Left ventricle myocardium superior (tissue), 1 donor: ENCODE measurements at places on chromosomes 5 and 9. TPM values are rescaled to one million over a fixed set of nuclear protein-coding genes. Genes with fewer than 3 reads are reported as not detected.

GRCh38 chr9:128892221-128892921 lies 10.4 kb downstream of the LRRC8A start:
- DNase-seq, result peak; percentile 90

DNA sequence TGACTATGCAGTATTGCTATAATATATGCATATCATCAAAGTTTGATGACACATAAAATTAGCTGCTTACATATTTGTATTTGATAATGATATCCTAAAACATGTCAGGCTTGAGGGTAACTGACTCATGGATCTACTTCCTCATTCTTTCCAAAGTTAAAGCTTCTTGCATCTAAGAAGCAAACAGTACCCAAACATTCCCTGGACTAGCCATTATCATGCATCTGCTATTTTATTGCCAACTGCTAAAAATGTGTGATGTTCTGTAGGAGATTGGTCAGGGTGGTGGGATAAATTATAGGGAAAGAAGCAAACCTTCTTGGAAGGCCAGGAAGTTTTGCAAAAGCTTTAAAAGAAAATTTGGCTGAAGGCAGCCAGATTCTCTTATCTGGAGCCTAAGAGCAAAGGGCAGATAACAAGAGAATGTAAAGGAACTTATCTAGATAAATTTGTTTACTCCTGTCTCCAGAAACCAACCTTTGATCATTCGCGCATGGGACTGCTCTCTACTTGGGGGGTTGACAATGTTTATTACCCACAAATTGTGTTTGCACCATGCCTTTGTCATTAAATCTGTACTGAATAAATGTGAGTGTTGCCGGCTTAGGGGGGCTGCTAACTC lies 604.1 kb upstream of the TLE4 start:
- no peak for DNase-seq

Gene GFPT2
- 15.3 TPM for total RNA-seq

Gene PTGR1
- 46.8 TPM for total RNA-seq

DNA sequence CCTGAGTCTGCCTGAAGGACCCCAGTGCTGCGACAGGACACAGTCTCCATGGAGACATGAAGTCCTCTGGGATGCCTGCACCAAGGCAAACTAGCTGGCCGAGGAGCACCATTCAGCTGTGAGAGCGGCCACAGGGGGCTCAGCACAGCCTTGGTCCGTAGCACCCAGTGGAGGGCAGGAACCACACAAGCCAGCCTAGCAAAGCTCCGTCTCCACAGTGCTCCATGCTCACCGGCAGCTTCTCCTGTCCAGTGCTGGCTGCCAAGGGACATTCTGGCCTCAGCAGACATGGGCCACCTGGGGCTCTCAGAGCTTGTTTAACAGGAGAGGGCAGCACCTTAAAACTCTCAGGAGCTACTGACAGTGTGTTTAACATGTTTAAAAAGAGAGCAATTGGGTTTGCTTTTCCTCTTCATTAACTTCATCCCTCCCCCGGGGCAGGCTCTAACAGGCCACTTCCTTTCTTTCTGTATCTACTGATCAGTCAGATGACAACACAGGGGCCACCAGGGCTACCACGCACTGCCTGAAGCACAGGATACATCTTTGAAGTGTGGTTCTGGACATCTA lies 57.0 kb downstream of the SECISBP2 start:
- DNase-seq, result peak; percentile 29

GRCh38 chr5:141412854-141413539 lies at the start of gene PCDHGA10:
PCDHGA10 (plus strand) TSS chr5:141412987; CDS start chr5:141413176, 189 bp downstream.
- DNase-seq, result peak; percentile 44

Gene TXNDC8
- not detected for total RNA-seq

DNA sequence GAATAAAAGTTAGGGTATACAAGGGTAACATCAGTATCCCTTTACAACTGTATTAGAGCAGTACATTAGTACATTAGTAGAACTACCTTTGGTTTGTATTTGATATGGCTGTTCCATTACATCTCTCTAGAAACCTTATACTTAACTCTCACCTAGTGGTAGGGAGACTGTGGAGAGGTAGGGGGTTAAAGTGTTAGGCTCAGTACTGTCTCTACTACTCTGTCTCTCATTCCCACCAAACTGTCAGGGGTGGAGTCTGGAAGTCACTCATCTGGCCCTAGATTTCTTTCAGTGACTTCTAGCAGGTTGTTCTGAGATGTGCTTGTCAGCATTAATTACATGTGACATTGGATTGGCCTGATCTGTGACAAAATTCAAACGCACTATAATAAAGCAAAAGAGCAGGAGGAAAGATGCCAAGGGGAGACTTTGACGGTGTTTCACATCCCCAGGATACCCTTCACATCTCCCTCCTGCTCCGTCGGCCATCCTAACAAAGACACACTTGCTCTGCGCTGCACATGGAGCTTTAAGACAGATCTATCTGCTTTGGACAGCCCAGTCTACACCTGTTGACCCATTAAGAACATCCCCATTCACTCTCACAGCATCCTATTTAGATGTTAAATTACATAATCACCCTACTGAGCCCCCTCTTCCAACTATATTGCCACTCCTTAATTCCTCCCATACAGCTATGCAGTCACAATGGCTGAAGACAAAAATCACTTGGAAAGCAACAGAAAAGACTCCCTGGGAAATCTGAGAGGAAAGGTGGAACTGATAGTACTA lies 1043.0 kb upstream of the DMAC1 start:
- no peak for DNase-seq

GRCh38 chr9:79617395-79617794 lies 45.6 kb downstream of the TLE4 start:
- DNase-seq, result no peak

Gene CDO1
- total RNA-seq, result 5.4 TPM

GRCh38 chr5:168929656-168930055 lies 350.5 kb upstream of the PANK3 start:
- no peak for DNase-seq

DNA sequence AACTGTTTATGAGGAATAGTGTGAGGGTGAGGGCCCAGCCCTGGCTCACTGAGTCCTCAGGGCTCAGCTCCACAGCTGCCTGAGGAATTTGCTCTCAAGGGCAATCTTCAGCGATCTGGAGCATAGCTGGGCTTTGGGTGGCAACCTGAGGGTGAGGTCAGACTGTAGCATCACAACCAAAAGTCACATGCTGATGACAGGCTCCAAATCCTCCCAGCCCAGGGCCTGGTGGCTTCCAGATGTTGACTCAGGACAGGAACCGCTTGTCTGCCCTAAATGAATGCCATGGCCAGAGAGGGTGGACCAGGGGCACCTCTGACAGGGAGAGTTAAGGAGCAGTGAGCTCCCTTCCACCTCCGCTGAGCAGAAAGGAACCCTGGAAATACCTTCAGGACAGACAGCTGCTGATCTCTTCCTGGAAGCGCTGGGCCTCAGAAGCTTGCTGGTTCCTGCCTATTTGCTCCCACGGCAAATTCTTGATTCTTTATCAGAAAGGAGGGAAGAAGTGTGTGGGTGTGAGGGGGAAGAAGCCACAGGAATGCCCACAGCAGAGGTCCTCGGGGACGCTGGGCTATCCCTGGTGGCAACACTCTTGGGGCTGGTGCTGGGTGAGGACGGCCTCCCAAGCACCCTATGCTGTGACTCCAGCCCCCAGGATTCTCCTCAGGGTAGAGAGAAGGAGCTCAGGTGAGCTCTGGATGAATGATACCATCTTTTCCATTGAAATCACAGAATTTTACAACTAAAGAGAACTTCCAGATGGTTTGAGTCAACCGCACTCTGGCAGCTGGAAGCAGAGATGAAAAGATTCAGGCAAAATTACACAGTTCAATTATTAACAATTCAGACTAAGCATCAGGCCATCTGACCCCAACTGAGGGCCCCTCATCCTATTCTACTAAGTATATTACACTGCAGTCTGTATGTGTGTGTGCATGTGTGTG lies 13.8 kb upstream of the CTSL start:
- no peak for DNase-seq

- no peak for DNase-seq
These were observed 20.6 kb downstream of the IFNW1 start for GRCh38 chr9:21121079-21121478.

Gene RPL12
- 637 TPM for total RNA-seq

Gene CEP72
- 1.6 TPM for total RNA-seq

- DNase-seq, result no peak
These were observed 35.6 kb downstream of the NTRK2 start for GRCh38 chr9:84705128-84705527.

DNA sequence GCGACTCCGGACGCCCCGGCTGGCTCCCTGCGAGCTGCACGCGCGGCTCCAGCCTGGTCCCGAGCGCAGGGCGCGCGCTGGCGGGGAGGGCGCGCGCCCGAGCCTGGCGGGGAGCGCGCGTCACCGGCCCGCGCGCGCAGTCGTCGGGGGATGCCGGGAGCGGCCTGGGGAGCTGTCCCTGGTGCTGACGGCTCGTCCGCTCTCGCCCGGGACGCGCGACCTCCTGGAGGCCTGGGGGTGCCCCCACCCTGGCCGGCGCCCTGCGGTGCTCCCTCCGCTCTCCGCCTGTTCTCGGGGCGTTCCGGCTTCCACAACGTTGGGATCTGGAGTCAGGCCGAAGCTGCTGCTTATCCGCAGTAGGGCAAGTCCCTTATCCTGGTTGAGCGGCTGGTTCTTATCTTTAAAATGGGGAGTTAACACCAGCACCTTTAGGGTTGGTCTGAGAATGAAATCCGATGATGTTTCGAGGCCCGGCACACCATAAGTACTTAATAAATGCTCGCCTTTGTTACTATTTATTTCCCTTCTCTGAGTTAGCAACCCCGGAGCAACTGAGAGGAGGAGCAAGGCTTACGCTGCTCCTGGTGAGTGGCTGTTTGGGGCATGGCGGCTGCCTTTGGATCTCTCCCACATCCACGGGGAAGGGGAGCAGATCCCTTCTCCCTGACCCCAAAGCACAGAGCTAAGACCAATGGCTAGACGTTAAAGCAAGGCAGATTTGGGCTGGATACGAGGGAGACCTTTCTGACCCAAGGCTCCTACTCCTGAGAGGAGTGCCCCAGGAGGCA lies at the start of gene FAM163B:
Gene FAM163B, minus strand, starts transcription at position 79 of the 788 bp plus-strand sequence. CDS start 29,166 bp downstream, outside the sequence.
- peak; percentile 72 for DNase-seq

Gene SCGB3A2
- total RNA-seq, result not detected

Gene OR1Q1
- total RNA-seq, result not detected

Gene GABRP
- total RNA-seq, result not detected
